Placental pericyte (primary cell): ENCODE measurements at places on chromosomes 13 and 19. TPM values are rescaled to one million over a fixed set of nuclear protein-coding genes. Genes with fewer than 3 reads are reported as not detected.

MBD3L2 gene
- total RNA-seq, result not detected in 2 replicates

CYP4F3 gene
- not detected in 2 replicates for total RNA-seq

CASP14 gene
- total RNA-seq, result not detected in 2 replicates

SIGLEC8 gene
- total RNA-seq, result not detected in 2 replicates

NKPD1 gene
- under 0.01 and 0.29 TPM in 2 replicates for total RNA-seq

FPR1 gene
- 0.44 and 0.86 TPM in 2 replicates for total RNA-seq

C5AR1 gene
- total RNA-seq, result 0.22 and 0.29 TPM in 2 replicates

TUBA3C gene
- not detected in 2 replicates for total RNA-seq

BCAM gene
- total RNA-seq, result 6.1 and 7.4 TPM in 2 replicates

PRRG2 gene
- total RNA-seq, result 0.14 and 0.22 TPM in 2 replicates

WTIP gene
- total RNA-seq, result 31.6 and 40.3 TPM in 2 replicates

DLEU7 gene
- total RNA-seq, result not detected in 2 replicates

LRRC8E gene
- total RNA-seq, result 2.6 and 5.3 TPM in 2 replicates

HIPK4 gene
- total RNA-seq, result under 0.01 and 0.14 TPM in 2 replicates

NTN5 gene
- total RNA-seq, result not detected in 2 replicates

SPTBN4 gene
- 0.14 and 0.66 TPM in 2 replicates for total RNA-seq

ADGRE3 gene
- 0.14 TPM in 1 of 2 replicates, not detected in the other for total RNA-seq

ZNF8 gene
- total RNA-seq, result 4.2 and 7.6 TPM in 2 replicates

TPTE2 gene
- total RNA-seq, result 0.22 TPM in 1 of 2 replicates, not detected in the other

C19orf81 gene
- not detected in 2 replicates for total RNA-seq

LIPE gene
- 1.9 and 4.4 TPM in 2 replicates for total RNA-seq

PRX gene
- 1.3 and 2.8 TPM in 2 replicates for total RNA-seq

TRPC4 gene
- total RNA-seq, result 3.9 and 6.3 TPM in 2 replicates

ZNF570 gene
- 6.3 and 8.4 TPM in 2 replicates for total RNA-seq

NAPSA gene
- total RNA-seq, result not detected in 2 replicates

ZNF681 gene
- total RNA-seq, result 0.22 and 0.86 TPM in 2 replicates
